ENCODE measurements at places on chromosomes 6 and 20. TPM values are rescaled to one million over a fixed set of nuclear protein-coding genes. Genes with fewer than 3 reads are reported as not detected.

PRDM13 gene
- total RNA-seq = not detected

TBC1D20 gene
- total RNA-seq = 45.9 TPM

DNA sequence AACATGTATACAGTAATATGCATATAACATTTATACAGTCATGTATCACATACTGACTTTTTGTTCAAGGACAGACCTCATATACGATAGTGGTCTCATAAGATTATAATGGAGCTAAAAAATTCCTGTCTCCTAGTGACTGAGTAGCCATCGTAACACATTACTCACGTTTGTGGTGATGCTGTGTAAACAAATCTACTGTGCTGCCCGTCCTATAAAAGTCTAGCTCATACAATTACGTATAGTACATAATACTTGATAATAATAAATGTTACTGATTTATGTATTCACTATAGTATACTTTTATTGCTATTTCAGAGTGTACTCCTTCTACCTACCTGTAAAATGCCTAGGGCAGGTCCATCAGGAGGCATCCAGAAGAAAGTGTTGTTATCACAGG, 17.4 kb downstream of the SERAC1 start:
- DNase-seq = no peak
- no peak overlapping the region for H3K4me3 ChIP-seq
- no peak overlapping the region for H3K27ac ChIP-seq
- H3K27me3 ChIP-seq = no peaks in the 10 kb centered on the region
- no peaks in the 10 kb centered on the region for H3K4me1 ChIP-seq

GNAS-AS1 gene
- total RNA-seq = 0.42 TPM

CRISP3 gene
- total RNA-seq = 0.33 TPM

GRCh38 chr6:161486361-161487216, 212.7 kb upstream of the AGPAT4 start:
- H3K4me1 ChIP-seq = peaks cover 4% of the 10 kb centered on the region
- DNase-seq = no peak
- H3K27ac ChIP-seq = no peak overlapping the region

CST11 gene
- not detected for total RNA-seq

- no peaks in the 10 kb centered on the region for H3K4me1 ChIP-seq
- no peak overlapping the region for H3K4me3 ChIP-seq
- DNase-seq = no peak
- no peak overlapping the region for H3K27ac ChIP-seq
Observed at GRCh38 chr6:167136376-167136775, 13.5 kb downstream of the CCR6 start.

BNIP5 gene
- not detected for total RNA-seq

DNA sequence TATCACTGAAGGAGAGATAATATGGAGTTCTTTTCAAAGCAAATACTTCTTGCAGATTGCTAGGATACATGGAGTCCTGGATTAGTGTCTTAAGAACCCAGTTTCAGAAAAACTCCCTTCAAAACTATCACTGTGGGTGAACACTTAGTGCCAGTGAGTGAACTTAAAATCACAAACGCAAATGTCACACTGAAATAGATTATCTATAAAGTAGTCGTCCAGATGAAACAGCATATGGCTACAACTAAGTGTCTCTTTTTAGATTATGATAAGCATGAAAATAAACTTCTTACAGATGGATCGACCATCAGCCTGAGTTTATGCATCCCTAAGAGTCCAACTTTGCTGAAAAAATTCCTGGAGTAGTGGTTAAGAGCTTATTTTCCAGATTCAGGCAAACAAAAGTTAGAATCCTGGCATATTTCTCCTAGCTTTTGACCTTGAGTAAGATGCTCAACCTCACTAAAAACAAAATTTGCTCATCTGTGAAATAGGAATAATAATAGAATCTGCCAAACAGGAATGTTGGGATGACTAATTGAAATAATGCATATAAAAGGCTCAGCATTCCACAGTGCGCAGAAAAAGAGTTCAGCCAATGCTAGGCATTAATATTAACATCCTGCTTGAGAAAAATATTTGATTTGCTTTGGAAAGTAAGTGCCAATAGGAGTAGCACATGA, 70.4 kb downstream of the DOK5 start:
- no peaks in the 10 kb centered on the region for H3K27me3 ChIP-seq
- H3K4me3 ChIP-seq = no peak overlapping the region
- no peaks in the 10 kb centered on the region for H3K4me1 ChIP-seq
- no peak for DNase-seq

GRCh38 chr20:47862574-47863240, 77.4 kb upstream of the SULF2 start:
- no peak overlapping the region for H3K4me3 ChIP-seq
- no peaks in the 10 kb centered on the region for H3K27me3 ChIP-seq
- H3K4me1 ChIP-seq = peaks cover 8% of the 10 kb centered on the region
- H3K27ac ChIP-seq = no peak overlapping the region
- H3K36me3 ChIP-seq = no peaks in the 10 kb centered on the region

DNA sequence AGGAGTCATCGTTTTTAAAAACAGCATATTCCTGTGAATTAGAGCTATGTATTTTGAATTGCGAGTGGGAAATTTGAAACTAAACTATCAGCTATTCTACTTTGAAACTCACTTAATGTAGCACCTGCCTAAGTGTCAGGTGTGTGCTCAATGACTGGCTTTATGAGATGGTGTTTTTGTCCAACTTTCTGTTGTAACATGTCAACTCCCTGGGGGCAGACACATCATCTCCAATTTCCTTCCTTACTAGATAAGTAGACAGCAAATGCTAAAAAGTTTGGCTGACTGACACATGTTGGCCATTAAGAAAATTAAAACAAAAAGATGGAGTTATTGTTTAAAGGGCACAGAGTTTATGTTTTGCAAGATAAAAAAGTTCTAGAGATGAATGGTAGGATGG, 226.9 kb downstream of the TFAP2B start:
- no peak for DNase-seq
- no peaks in the 10 kb centered on the region for H3K36me3 ChIP-seq
- no peak overlapping the region for H3K4me3 ChIP-seq

CAGE1 gene
- not detected for total RNA-seq

GRCh38 chr6:8499540-8499939, 64.2 kb upstream of the SLC35B3 start:
- no peak for DNase-seq
- no peak overlapping the region for H3K4me3 ChIP-seq
- no peaks in the 10 kb centered on the region for H3K36me3 ChIP-seq
- H3K4me1 ChIP-seq = no peaks in the 10 kb centered on the region

- H3K4me1 ChIP-seq = peaks cover 11% of the 10 kb centered on the region
- H3K27ac ChIP-seq = no peak overlapping the region
- no peaks in the 10 kb centered on the region for H3K27me3 ChIP-seq
- no peak overlapping the region for H3K4me3 ChIP-seq
- DNase-seq = no peak
Observed at GRCh38 chr20:23138226-23138625, 52.1 kb upstream of the CD93 start.

- H3K36me3 ChIP-seq = no peaks in the 10 kb centered on the region
- H3K27ac ChIP-seq = peak overlapping the region; percentile 42
- H3K4me3 ChIP-seq = no peak overlapping the region
- H3K27me3 ChIP-seq = no peaks in the 10 kb centered on the region
- peaks cover 11% of the 10 kb centered on the region for H3K4me1 ChIP-seq
Observed at GRCh38 chr20:37356961-37357371, 11.0 kb downstream of the SRC start.

DNA sequence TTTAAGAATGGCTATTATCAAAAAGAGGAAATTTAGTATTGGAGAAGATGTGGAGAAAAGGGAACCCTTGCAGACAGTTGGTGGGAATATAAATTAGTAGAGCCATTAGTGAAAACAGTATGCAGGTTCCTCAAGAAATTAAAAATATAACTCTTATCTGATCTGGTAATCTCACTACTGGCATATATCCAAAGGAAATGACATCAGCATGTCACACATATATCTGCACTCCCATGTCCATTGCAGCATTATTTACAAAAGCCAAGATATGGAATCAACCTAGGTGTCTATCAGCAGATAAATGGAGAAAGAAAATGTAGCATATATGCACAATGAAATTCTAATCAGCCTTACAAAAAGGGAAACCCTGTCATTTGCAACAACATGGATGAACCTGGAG, 2.6 kb downstream of the SIRPG start:
- H3K27me3 ChIP-seq = no peaks in the 10 kb centered on the region
- H3K27ac ChIP-seq = no peak overlapping the region
- no peak overlapping the region for H3K4me3 ChIP-seq

DNA sequence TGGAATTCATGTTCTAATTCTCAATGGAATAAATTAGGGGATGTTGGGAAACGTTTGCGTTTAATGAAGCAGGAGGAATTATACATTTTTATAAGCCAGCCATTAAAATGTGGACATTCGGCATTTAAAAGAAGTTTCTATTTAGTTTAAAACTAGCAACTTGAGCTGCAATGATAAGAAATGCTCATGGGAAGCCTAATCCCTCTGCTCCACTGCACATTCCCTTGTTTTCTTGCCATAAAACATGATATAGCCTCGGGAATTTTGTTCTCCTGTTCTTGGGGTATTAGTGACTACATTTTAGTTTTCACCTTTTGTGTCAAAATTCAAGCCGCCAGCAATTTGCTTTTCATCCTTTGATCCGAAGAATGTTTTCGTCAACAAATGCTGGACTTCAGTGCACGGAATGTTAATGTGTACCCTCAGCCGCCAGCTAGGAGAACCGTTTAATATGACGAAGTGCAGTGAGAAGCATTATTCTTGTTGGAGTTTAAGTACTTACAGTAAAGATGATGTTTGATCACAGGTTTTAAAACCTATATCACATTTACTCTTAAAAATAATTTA, 137.9 kb downstream of the HIVEP1 start:
- H3K4me1 ChIP-seq = no peaks in the 10 kb centered on the region
- no peak overlapping the region for H3K4me3 ChIP-seq
- no peaks in the 10 kb centered on the region for H3K36me3 ChIP-seq
- DNase-seq = no peak
- no peaks in the 10 kb centered on the region for H3K27me3 ChIP-seq

- no peak for DNase-seq
- H3K27me3 ChIP-seq = no peaks in the 10 kb centered on the region
- no peak overlapping the region for H3K27ac ChIP-seq
- H3K4me1 ChIP-seq = peaks cover 7% of the 10 kb centered on the region
- no peak overlapping the region for H3K4me3 ChIP-seq
Observed at GRCh38 chr6:47268572-47269187, 41.0 kb downstream of the TNFRSF21 start.

ECT2L gene
- total RNA-seq = 0.17 TPM

- peaks cover 88% of the 10 kb centered on the region for H3K36me3 ChIP-seq
- no peaks in the 10 kb centered on the region for H3K4me1 ChIP-seq
- no peak overlapping the region for H3K4me3 ChIP-seq
- no peak for DNase-seq
- H3K27me3 ChIP-seq = no peaks in the 10 kb centered on the region
- H3K27ac ChIP-seq = no peak overlapping the region
Observed at GRCh38 chr6:149727793-149728498, 10.0 kb upstream of the LATS1 start.

DNA sequence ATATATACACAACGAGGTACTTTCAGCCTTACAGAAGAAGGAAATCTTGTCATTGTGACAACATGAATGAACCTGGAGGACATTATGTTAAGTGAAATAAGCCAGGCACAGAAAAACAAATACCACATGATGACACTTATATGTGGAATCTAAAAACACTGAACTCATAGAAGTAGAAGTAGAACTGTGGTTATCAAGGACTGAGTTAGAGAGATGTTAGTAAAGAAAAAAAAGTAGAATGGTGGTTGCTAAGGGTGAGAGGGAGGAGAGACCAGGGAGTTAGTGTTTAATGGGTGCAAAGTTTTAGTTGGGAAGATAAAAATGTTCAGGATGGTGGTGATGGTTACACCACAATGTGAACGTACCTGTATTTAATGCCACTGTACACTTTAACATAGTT, 4.8 kb upstream of the STX11 start:
- no peaks in the 10 kb centered on the region for H3K27me3 ChIP-seq
- peaks cover 12% of the 10 kb centered on the region for H3K4me1 ChIP-seq
- no peaks in the 10 kb centered on the region for H3K36me3 ChIP-seq
- H3K27ac ChIP-seq = no peak overlapping the region

DNA sequence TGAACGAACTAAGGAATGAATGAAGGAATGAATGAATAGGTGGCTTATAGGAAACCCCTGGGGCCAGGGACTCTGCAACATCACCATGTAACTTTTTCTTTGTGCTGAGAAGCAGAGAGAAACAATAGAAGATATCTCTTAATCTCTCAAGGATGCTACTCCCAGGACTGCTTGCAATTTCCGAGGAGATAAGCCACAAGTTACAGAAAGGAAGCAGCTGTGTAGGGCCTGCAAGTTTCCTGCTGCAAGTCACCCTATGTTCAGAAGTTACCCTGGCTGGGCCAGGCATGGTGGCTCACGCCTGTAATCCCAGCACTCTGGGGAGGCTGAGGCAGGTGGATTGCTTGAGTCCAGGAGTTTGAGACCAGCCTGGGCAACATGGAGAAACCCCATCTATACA, 7.3 kb upstream of the MAVS start:
- no peaks in the 10 kb centered on the region for H3K36me3 ChIP-seq
- DNase-seq = no peak
- H3K27me3 ChIP-seq = no peaks in the 10 kb centered on the region
- H3K4me3 ChIP-seq = no peak overlapping the region

- DNase-seq = no peak
- no peak overlapping the region for H3K27ac ChIP-seq
- H3K36me3 ChIP-seq = peaks cover 6% of the 10 kb centered on the region
- no peaks in the 10 kb centered on the region for H3K4me1 ChIP-seq
- no peaks in the 10 kb centered on the region for H3K27me3 ChIP-seq
- H3K4me3 ChIP-seq = no peak overlapping the region
Observed at GRCh38 chr20:1434571-1435336, 31.9 kb downstream of the NSFL1C start.

- no peak overlapping the region for H3K27ac ChIP-seq
- no peak overlapping the region for H3K4me3 ChIP-seq
- H3K27me3 ChIP-seq = no peaks in the 10 kb centered on the region
- H3K4me1 ChIP-seq = no peaks in the 10 kb centered on the region
- DNase-seq = no peak
- no peaks in the 10 kb centered on the region for H3K36me3 ChIP-seq
Observed at GRCh38 chr6:54719131-54719530, 127.4 kb upstream of the FAM83B start.

TFAP2B gene
- not detected for total RNA-seq

PARD6B gene
- total RNA-seq = 0.99 TPM

DNA sequence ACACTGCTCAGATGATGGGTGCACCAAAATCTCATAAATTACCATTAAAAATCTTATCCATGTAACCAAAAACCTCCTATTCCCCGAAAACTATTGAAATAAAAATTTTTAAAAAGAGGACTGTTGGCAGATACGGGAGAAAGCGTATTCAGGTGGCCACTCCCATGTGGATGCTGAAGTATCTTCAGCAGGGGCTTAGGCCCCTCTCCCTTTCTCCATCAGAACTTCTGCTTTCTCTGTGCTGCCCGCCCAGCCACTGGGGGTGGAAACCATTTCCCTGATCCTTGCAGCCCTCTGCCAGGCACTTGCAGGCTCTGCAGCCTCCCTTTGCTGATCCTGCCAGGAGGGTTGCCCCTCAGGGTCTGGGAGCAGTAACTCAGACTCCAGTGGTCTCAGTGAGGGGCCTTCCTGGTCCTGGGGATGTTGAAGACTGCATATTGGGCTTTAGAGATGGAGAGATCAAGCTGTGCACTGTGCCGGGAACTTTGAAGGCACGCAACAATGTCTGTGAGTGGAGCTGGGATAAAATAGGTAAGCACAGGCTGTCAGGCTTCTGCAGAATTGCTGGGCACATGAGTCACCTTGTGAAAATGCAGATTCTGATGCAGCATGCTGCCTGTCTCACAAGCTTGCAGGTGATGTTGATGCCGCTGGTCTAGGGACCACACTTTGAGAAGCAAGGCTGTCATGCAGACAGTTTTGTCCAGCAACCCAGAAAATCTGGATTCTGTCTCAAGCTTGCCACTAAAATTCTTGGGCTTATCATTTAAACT, 59.6 kb downstream of the SLC24A3 start:
- no peak for DNase-seq
- peaks cover 20% of the 10 kb centered on the region for H3K4me1 ChIP-seq
- H3K27me3 ChIP-seq = no peaks in the 10 kb centered on the region
- no peaks in the 10 kb centered on the region for H3K36me3 ChIP-seq
